NCI-H69 (cell line): ENCODE measurements at places on chromosomes 3 and 15.

GRCh38 chr15:59997070-59997701, 6.9 kb upstream of the FOXB1 start:
- peak; percentile 98 for DNase-seq

DNA sequence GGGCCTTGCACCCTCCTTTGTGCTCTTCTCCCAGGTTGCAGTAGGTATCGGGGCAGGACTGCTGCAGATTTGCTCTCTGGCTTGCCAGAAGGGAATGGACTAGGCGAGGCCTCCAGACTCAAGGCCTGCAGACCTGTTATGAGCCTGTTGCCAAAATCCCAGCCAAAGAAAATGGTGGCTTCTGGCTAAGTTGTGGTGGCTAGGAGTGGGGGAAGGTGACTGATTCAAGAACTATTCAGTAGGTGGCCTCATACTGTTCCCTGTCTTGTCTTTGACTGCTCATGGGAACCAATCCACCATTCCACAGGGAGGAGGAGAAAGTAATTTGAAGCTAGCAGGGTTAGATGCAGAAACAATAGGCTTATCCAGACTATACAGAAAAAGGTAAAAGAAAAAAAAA, 380.4 kb upstream of the PROK2 start:
- no peak for DNase-seq

- no peak for DNase-seq
Observed at GRCh38 chr3:145006271-145006670, 1034.6 kb downstream of the DIPK2A start.

- DNase-seq, result no peak
Observed at GRCh38 chr3:165883863-165884478, 46.7 kb upstream of the BCHE start.

DNA sequence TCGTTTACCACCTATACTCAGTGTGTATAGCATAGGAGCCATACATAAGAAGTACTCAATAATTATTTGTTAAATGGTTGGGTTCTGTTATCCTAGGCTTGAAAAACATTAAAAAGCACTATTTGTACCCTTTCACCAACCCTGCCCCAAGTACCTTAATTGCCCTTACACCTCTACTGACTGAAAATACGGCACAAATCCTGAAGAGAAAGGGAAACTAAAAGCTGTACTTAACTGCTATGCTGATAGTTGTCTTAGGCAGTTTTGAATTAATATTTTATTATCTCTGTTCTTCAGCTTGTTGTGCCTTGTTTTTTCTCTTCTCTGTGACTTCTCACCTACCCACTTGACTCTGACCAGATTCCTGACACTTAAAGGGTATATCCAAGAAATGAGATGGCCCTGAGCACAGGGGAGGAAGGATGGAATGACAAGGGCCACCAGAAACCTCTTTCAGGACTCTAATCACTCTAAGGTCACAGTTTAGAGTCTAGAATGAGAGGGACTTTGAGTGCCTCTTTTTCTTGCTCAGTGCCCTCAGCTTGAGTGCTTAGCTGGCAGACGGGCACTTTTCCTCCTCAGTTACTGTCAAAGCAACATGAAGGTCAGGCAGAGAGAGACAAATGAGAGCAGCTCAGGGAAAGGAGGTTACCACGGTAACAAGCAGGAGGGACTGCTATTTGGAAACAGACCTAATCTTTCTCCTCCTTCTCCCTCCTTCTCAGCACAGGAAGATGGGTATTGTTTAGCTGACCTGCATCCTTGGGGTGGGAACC, 136.5 kb downstream of the ZNF609 start:
- DNase-seq, result peak; percentile 90

DNA sequence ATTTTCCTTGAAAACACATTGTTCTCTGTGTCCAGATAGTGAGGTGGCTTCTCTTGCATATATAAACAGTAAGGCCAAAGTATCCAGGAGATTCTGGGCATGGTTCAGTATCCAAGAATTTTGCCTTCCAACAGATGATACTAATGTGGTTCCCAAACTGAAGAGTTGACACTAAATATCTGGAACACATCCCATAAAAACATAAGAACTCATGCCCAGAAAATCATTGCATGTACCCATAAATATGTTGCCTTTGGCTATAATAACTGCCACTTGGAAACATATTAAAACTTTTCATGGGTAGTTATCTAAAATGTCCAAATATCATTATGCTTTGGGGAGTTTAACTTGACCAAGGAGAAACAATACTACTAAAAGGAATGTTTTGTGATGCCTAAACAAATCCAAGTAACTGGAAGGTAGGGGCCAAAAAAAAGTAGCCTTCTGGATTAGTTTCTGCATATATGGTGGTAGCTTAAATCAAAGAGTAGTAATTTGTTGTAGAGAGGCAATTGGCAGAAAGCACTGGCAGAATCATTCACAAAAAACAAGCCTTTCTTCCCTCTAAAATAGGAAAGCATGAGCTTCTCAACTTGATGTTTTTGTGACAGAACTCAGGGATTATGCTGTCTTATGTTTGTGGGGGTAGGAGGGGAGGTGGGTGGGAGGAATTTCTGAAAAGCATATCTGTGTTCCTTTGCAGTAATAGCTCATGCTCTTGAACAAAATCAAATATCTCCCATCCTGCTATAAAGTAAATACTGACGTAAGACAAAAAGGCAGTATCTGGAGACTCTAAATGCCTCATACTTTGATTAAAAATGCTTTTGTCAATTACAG, 753.9 kb downstream of the TUSC7 start:
- DNase-seq, result no peak

- DNase-seq, result peak; percentile 98
Observed at GRCh38 chr15:62066663-62067447, at the start of gene C2CD4A. TSS of gene C2CD4A (plus strand) at chr15:62066977. CDS start at chr15:62067614, 637 bp downstream.

- peak; percentile 48 for DNase-seq
Observed at GRCh38 chr3:114903213-114903612, 243.9 kb downstream of the ZBTB20 start.
